Activated CD8-positive, alpha-beta memory T cell treated with anti-CD3 and anti-CD28 coated beads, Interleukin-2, amount 50 U/mL, for 48 hours (primary cell): ENCODE measurements at places on chromosomes 5 and 9.

DNA sequence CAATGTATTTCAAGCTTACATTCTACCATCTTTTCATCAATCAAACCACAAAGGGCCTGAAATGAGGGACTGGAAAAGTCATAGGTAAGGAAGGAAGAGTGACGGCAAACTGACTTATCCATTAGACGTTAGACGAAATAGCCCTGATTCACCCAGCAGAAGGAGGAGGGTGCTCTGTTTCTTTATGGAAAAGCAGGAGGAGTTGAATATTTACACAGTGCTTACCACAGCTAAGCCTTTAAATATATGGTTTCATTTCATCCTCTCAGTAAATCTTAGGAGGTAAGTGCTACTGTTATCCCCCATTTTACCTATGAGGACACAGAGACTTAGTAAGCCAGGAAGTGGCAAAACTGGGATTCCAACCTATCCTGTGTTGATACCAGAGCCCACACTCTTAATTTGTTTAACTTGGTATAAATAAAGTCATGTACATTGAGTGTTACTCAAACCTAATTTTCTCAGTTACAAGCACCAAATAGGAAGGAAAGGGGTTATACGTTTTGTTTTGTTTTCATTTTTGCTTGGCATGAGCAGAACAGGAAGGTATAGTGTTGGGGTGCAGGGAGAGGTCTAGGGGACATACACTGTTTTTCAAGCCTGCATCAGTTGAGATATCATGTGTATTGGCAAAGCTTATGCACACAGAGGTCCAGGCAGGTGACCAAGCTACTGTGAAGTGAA lies 98.1 kb upstream of the IFNK start:
- DNase-seq, result no peak

GRCh38 chr9:121930956-121931355 lies 162.2 kb downstream of the TTLL11 start:
- no peak for DNase-seq

- DNase-seq, result no peak
These were observed 267.3 kb downstream of the COX7C start for GRCh38 chr5:86885011-86885410.

GRCh38 chr9:101432171-101432570 lies 3.4 kb downstream of the ALDOB start:
- no peak for DNase-seq

DNA sequence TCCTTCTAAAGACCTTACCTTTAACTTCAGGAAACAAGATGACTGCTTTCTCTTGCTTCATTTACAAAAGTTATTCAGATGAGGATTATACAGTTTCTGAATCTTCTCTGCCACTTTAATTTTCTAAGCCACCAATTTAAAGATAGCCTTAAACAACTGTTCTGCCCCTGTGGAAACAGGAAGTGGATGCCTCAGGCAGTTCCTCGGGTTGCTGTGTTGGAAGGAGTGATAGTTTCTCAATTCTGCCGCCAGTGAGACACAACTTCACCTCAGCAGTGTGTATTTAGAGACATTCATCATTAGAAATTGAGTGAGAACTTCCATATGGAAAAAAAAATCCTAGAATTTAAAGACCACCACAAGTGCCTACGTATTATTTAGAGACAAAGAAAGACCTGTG lies 475.1 kb upstream of the WWC1 start:
- DNase-seq, result no peak
